Right ventricle myocardium superior (tissue), 1 donor: ENCODE measurements at places on chromosomes 7 and 10. TPM values are rescaled to one million over a fixed set of nuclear protein-coding genes. Genes with fewer than 3 reads are reported as not detected.

MMRN2 gene
- 33.5 TPM for total RNA-seq

POLR2J2 gene
- total RNA-seq: 1.7 TPM

FEZF1 gene
- total RNA-seq: not detected

AKR1C2 gene
- total RNA-seq: 25.5 TPM

ZNF438 gene
- total RNA-seq: 13.0 TPM

CRHR2 gene
- 0.24 TPM for total RNA-seq

ZNF32 gene
- 52.7 TPM for total RNA-seq

ELFN1 gene
- total RNA-seq: 10.8 TPM

FAM25G gene
- not detected for total RNA-seq

LRRN3 gene
- 14.8 TPM for total RNA-seq

XRCC2 gene
- 0.38 TPM for total RNA-seq

CRYGN gene
- total RNA-seq: 0.43 TPM

RBM33 gene
- total RNA-seq: 32.8 TPM

GRID1 gene
- total RNA-seq: 1.1 TPM

LLCFC1 gene
- total RNA-seq: not detected
